ENCODE measurements at places on chromosomes 1 and 21. TPM values are rescaled to one million over a fixed set of nuclear protein-coding genes. Genes with fewer than 3 reads are reported as not detected.

TMEM82 gene
- total RNA-seq = not detected

REN gene
- not detected for total RNA-seq

MINDY1 gene
- 10.8 TPM for total RNA-seq

SDE2 gene
- total RNA-seq = 21.6 TPM

ST6GALNAC5 gene
- 31.2 TPM for total RNA-seq

RAB3B gene
- total RNA-seq = 12.5 TPM

TEX38 gene
- not detected for total RNA-seq

CD160 gene
- not detected for total RNA-seq

HSD3B2 gene
- total RNA-seq = not detected

DNASE2B gene
- total RNA-seq = not detected

FALEC gene
- not detected for total RNA-seq

PLA2G2C gene
- not detected for total RNA-seq

SLAMF8 gene
- total RNA-seq = not detected

ATP1A4 gene
- under 0.01 TPM for total RNA-seq

RSPO1 gene
- not detected for total RNA-seq

LRRIQ3 gene
- total RNA-seq = 0.49 TPM

PLA2G5 gene
- 0.49 TPM for total RNA-seq

DENND2C gene
- total RNA-seq = 1.5 TPM

TNN gene
- 1.7 TPM for total RNA-seq

APH1A gene
- 44.0 TPM for total RNA-seq

C1orf53 gene
- total RNA-seq = 1.5 TPM

GUCA2B gene
- not detected for total RNA-seq

S100A3 gene
- not detected for total RNA-seq

TAL1 gene
- 2.7 TPM for total RNA-seq

TSPAN2 gene
- total RNA-seq = 26.8 TPM

F3 gene
- 31.2 TPM for total RNA-seq

BACE2 gene
- total RNA-seq = 5.4 TPM

KCNJ9 gene
- total RNA-seq = 10.6 TPM

BRWD1 gene
- 189 TPM for total RNA-seq

PRAMEF1 gene
- not detected for total RNA-seq

CFAP126 gene
- total RNA-seq = 0.49 TPM

FAM229A gene
- total RNA-seq = 2.2 TPM

MXRA8 gene
- total RNA-seq = 11.3 TPM

SYDE2 gene
- total RNA-seq = 8.4 TPM

TNFRSF9 gene
- not detected for total RNA-seq

CDK18 gene
- 1.2 TPM for total RNA-seq

FMO5 gene
- 0.74 TPM for total RNA-seq

DCDC2B gene
- not detected for total RNA-seq

FCMR gene
- 0.25 TPM for total RNA-seq

BRDT gene
- total RNA-seq = not detected

LRRC7 gene
- 215 TPM for total RNA-seq

SYCP1 gene
- not detected for total RNA-seq

HTR6 gene
- 0.25 TPM for total RNA-seq

TEDDM1 gene
- not detected for total RNA-seq

TNFSF18 gene
- 0.74 TPM for total RNA-seq

Data from temporal lobe (tissue), 4 donors.